ENCODE measurements at places on chromosomes 1 and 21. TPM values are rescaled to one million over a fixed set of nuclear protein-coding genes. Genes with fewer than 3 reads are reported as not detected.

Gene NVL
- polyA plus RNA-seq: 20.1 TPM

Gene LRRC38
- 0.04 TPM for polyA plus RNA-seq

Gene LEPR
- 2.6 TPM for polyA plus RNA-seq

Gene REG4
- polyA plus RNA-seq: not detected

Gene ERO1B
- polyA plus RNA-seq: 1.8 TPM

Gene BRINP3
- 0.11 TPM for polyA plus RNA-seq
